Stimulated activated CD8-positive, alpha-beta memory T cell treated with anti-CD3 and anti-CD28 coated beads, Interleukin-7, amount 100 ng/mL, for 4 hours (primary cell): ENCODE measurements at places on chromosomes 3 and 15.

GRCh38 chr3:107283948-107284347 lies 93.3 kb upstream of the CCDC54 start:
- no peak for DNase-seq

GRCh38 chr3:180911876-180912303 lies 580 bp upstream of the FXR1 start:
- no peak for DNase-seq

DNA sequence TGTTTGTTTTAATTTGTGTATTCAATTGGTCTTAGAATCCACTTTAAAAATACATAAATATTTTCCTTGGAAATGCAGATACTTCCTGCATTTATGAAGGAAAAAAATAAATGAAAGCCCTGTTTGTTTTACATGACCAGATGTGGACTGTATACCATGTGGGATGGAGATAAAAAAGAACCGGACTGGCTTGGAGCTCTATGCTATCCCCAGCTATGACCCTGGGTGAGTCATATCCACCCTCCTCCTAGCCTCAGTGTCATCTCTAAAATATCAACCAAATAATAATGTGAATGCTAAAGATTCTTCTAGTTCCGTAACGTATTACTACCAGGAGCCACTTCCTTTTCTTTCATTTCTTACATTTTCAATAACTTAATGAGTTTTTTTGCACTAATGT lies 44.5 kb upstream of the PDZRN3 start:
- no peak for DNase-seq

GRCh38 chr15:86375733-86376280 lies 296.1 kb downstream of the AGBL1 start:
- no peak for DNase-seq

DNA sequence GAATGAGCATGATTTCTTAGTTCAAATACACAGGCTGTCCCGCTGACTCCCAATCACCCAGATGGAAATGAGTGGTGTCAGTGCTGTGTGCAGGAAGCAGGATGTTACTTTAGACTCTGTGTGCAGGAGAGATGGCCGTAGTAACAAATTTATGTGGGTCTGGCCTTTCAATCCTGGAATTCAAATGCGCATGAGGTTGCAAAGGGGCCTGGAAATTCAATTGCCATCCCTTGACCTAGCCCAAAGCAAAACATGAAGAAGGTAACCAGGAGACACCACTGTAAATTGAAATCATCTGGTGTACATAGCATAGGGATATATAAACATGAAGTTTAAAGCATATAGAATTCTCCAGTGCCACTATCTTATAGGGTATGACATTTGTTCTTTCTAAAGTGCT lies 33.2 kb downstream of the GREM1 start:
- no peak for DNase-seq

GRCh38 chr15:64842986-64843561 lies 1.4 kb downstream of the PLEKHO2 start:
- no peak for DNase-seq

GRCh38 chr3:197224034-197224444 lies 74.4 kb downstream of the DLG1 start:
- DNase-seq = no peak

DNA sequence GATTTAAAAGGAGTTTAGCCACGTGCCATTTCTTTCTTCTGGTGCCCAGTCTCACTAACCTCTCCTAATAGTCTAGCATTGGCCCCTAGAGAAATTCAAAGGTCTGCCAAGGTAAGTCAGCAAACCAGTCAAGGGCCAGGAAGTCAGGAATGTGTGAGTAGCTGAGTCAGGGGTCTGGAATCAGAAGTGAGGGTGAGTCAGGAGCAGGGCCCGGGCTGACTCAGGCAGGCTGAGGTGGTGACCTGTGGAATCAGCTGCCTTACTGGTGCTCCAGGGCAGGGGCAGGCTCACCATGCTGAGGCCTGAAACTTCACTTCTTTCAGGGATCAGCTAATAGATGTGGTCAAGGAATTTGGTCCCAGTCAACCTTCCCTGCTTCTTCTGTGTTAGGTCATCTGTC lies 105.8 kb upstream of the MYZAP start:
- DNase-seq = no peak

DNA sequence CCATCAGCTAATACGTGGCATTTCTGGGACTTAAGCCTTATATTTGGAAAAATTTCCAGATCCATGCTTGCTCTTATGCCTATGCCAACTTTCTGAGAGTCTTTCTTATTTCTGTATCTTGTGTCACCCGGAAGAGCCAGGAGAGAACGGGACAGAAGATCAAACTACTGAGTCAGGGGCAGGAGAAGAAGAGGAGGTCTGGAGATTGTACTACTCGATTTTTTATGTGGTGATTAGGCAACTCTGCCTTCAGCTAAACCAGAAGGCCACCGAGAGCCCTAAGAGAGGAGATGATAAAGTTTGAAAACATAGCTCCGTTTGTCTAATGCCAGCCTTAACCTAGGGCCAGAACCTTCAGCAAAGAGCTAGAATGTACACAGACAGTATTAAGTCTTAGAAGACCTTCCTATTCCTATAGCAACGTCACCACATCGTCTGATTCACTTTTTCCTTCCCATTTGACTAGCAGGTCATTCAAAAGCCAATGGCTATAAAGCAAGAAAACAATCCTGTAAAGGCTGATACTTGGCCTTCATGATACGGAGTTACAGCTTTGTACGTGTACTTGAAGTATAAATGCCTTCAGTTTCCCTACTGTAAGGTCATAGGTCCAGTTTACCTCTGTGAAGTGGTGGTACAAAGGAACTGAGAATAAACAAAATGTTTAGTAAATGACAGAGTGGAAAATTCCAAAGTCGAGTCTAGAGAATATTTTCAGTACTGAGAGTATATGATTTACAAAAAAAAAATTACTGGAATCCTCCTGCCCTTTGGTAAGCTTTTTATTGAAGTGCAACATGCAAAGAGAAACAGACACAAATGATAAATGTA lies 96.1 kb upstream of the ICE2 start:
- no peak for DNase-seq

DNA sequence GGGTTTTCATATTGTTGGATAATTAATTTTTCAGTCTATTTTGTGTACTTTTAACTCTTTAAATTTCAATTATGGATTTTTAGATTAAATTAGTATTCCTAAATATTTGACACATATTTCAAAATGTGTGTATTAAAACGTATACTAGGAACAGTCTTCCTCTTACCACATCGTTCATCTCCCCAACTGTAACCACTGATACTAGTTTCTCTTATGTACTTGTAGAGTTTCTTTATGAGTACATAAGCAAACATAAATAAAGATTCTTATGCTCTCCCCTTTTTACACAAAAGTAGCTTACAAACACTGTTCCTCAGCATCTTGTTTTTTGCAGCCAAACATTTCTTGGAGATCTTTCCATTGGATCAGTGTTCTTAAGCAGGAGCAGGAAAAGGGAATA lies 45.9 kb downstream of the CMSS1 start:
- DNase-seq = no peak

DNA sequence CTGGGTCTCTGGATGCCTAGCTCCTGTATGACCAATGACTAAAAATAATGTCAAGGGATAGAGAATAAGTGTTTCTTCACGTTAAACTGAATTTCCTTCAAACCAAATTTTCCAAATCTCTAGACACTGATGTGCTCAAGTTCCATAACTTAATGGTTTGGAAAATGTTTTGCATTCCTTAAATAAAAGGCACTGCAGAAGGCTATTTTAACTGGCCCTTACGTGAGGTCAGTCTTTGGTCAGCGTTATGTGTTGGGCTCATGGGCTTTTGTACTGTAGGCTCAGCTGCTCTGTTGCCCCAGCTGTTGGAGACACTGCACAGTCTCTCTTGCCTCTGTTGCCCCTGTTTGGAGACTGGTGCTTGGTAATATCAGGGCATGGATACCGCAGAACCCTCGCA lies 188.5 kb downstream of the TPRG1 start:
- no peak for DNase-seq

- no peak for DNase-seq
Measured at GRCh38 chr15:70465812-70466211, 297.5 kb downstream of the UACA start.

DNA sequence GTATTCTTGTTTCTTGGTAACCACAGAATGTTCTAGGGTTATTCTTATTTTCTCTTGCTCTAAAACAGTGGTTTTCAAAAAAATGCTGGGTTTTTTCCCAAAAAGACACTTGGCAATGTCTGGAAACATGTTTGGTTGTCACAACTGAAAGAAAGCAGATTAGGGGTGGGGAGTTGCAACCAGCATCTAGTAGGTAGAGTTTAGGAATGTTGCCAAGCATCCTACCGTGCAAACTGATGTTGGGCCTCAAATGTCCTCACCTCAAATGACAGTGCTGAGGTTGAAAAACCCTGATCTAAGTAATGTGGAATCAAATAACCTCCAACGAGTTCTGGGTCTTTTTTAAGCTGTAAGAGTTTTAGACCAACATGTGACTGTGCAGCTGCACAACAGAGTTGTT lies 270.5 kb upstream of the STT3B start:
- no peak for DNase-seq

DNA sequence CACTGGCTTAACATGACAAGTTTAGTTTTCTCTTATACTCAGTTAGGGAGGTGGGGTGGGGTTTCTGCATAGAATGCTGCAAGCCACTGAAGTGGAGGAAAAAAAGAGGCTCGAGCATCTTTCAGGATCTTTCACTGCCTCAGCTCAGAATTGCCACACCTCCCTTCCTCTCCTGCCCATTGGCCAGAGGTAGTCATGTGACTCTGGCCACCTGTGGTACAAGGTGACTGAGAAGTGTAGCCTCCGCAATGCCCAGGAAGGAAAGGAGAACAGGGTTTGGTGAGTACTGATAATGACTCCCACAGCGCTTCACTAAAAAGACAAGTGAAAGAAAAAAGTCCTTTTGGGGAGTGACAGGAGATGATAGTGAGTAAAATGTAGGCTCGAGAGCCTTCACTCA lies 124.3 kb upstream of the TRIM42 start:
- DNase-seq = no peak

DNA sequence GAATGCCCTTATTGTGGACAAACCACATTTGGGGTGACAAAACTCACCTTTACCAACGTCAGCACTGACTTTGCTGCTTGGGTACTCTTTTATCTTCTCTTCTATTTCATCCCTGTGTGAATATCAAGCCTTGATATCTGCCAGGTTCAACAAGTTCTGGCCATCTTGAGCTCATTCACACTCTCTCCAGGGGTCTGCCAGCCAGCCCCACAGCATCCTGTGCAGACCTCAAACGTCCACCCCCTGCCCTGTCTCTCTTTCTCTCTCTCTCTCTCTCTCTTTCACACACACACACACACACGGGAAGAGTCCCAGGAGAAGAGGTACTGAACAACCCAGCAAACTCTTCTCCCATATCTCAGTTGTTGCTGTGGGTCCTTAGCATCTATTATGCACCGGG lies 10.7 kb downstream of the ILDR1 start:
- no peak for DNase-seq

GRCh38 chr15:39202641-39203040 lies 378.2 kb upstream of the THBS1 start:
- no peak for DNase-seq

DNA sequence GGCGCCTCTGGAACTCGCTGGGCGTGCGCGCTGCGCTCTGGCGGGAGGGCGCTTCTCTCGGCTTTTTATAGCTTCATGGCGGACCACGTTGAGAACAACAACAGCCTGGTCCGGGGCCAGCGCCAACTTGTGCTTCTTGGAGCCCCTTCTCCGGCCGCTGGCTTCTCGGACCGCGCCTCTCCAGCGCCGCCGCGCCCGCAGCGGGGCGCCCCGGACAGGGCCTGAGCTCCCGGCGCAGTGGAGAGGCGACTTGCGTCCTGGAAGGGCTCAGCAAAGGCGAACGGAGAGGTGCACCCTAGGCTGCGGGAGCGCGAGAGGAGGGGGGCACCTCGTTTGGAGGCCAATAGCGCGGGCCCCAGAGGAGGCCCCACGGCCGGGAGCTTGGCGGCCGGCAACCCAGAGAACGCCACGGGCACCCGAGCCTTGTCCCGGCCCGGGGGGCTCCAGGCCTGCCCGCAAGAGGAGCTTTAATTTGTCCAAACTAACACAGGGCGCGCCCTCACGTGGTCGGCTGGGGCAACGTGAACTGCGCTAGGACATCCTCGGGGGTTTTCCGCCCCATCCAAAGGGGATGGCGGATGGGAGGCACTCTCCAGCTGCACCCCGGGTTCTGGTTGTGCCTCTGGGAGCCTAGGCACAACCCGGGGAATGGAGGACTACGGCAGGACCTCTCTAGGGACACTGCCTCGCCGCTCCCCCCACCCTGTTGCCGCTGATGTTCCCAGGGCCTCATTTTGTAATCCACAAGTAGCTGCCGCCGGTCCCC lies 37.8 kb downstream of the HMCES start:
- peak; percentile 74 for DNase-seq
